ENCODE measurements at places on chromosomes 3 and 15. TPM values are rescaled to one million over a fixed set of nuclear protein-coding genes. Genes with fewer than 3 reads are reported as not detected.

Gene IQCF6
- not detected for total RNA-seq

DNA sequence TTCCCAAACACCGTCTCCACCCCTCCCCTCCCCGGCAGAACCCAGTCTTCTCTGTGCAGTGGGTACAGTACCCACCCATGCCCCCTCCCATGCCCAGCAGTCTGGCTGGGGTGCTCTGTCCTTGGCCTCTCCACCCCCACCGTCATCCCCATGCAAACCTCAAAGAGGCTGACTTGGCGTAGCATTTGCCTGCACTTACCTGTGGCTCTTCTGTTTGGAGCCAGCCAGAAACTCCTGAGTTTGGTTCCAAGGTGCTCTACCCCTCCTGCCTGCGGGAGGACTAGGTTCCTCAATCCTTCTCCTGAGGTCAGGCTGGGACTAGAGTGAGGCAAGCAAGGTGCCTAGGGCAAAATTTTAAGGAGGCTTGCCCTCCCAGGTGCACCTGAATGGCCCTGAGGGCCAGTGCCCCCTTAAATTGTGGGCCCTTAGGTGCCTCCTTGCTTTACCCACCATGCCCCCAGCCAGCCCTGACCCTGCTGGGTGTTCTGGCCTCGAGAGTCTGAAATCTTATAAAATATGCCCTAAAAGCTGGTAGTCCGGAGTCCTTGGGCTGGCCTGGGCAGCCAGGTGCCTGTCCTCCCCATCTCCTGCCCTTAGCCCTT, 47.1 kb upstream of the C15orf39 start:
- no peak for DNase-seq

DNA sequence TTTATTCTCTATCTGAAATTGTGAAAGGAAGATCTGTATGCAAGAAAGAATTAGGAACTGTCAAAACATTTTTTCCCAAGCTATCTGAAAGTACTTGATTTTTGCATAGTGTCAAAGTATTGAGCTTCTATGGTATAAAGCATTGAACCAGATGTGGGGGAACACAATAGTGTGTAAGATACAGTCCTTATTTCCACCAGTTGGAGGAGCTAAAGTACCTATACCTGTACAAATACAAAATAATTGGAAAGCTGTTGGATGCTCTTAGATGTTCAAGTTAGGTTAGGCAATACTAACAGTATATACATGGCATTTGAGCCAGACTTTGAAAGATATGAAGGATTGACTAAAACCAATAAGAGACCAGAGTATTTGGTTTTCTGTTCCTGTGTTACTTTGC, 148.4 kb downstream of the B3GALNT1 start:
- no peak for DNase-seq

GRCh38 chr15:40342416-40343320, 1.9 kb upstream of the CCDC9B start:
- DNase-seq = no peak

Gene ANKRD63
- total RNA-seq = 0.72 TPM

Gene CHRFAM7A
- total RNA-seq = 11.5 TPM

Gene CLRN1
- total RNA-seq = not detected

DNA sequence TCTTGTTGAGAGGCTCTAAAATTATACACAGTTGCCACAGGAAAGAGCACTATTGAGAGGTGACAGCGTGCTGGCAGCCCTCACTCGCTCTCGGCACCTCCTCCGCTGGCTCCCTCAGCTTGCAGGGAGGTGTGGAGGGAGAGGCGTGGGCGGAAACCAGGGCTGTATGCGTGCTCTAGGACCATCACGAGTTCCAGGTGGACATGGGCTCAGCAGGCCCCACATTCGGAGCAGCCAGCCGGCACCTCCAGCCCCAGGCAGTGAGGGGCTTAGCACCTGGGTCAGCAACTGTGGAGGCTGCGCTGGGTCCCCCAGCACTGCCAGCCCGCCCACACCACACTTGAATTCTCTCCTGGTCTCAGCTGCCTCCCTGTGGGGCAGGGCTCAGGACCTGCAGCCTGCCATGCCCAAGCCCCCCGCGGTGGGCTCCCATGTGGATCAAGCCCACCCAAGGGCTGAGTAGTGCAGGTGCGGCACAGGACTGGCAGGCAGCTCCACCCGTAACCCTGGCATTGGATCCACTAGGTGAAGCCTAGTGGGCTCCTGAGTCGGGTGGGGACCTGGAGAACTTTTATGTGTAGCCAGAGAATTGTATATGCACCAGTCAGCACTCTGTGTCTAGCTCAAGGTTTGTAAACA, 460.6 kb upstream of the ALCAM start:
- no peak for DNase-seq

Gene RBP2
- not detected for total RNA-seq

DNA sequence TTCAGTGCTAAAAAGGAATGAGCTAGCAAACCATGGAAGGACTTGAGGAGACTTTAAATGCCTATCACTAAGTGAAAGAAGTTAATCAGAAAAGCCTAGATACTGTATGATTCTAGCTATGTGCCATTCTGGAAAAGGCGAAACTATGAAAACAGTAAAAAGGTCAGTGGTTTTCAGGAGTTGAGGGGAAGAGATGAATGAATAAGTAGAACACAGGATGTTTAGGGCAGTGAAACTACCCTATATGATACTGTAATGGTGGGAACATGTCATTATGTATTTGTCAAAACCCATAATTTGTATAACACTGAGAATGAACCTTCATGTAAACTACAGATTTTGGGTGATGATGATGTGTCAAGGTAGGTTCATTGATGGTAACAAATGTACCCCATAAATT, 9.6 kb upstream of the CD276 start:
- DNase-seq = no peak

GRCh38 chr15:47620960-47621681, 96.2 kb upstream of the SEMA6D start:
- no peak for DNase-seq

DNA sequence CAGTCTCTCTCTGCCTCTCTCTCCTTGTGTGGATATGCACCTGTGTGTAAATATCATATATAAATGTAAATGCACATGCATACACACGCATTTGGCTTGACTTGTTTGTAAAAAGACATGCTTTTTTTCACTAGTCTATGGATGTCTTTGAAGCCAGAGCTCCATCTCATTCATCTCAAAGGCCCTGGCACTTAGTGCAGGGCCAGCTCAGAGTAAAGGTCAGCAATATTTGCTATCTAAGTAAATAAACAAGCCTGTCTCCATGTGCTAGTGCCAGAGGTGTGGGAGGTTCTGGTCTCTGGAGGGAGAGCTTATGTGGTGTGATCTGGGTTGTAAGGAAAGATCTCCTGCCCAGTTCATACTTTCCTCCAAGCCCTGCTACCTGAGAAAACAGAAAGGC, 5.6 kb downstream of the CLSTN2 start:
- DNase-seq = no peak

Gene LIPH
- 19.9 TPM for total RNA-seq

DNA sequence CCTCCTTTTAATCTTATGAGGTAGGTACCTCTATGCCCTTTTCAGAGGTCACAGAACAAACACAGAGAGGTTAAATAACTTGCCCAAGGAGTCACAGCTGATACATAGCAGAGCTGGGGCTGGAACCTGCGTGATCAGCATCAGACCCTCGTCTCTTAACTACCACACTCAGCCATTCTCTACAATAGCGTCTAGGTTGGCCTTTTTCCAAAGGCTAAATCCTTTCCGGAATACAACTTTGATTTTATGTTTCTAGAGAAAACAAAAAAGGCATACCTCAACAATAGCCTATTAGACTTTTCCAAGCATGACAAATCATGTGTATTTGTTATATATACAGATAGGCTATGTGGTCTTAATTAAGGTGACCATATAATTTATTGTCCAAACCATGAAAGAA, 187.2 kb downstream of the RORA start:
- DNase-seq = no peak

- DNase-seq = no peak
These were observed 12.5 kb downstream of the GLDN start for GRCh38 chr15:51353976-51354375.

- DNase-seq = no peak
These were observed 81.4 kb upstream of the CRBN start for GRCh38 chr3:3260870-3261269.

DNA sequence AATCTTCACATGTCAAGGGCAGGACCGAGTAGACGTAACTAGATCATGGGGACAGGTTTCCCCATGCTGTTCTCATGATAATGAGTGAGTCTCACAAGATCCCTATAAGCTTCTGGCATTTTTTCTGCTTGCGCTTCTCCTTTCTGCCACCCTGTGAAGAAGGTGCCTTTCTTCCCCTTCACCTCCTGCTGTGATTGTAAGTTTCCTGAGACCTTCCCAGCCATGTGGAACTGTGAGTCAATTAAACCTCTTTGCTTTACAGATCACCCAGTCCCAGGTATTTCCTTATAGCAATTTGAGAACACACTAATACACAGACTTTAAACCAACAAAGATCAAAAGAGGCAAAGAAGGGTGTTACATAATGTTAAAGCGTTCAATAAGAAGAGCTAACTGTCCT, 156.6 kb upstream of the UBE2E2 start:
- no peak for DNase-seq

GRCh38 chr15:75508840-75509532, 57.5 kb upstream of the SIN3A start:
- no peak for DNase-seq

DNA sequence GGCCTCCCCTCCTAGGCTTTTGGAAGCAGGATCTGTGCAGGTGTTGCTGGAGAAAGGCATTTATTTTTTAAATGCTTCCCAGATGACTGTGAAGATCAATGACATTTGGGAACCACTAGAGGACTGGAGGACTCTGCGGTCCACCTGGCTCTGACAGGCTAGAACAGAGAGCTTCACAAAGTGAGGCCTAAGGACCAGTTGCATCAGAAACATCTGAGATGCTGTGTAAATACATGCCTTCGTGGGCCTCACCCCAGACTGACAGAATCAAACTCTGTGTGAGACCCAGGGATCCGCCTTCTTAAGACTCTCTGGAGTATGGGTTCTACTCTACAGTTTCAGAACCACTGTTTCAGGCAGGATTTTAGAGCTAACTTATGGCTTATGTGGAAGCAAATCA, 105.0 kb upstream of the ICE2 start:
- no peak for DNase-seq

- DNase-seq = no peak
These were observed 36.7 kb downstream of the TM2D3 start for GRCh38 chr15:101615414-101615985.

- DNase-seq = no peak
These were observed 1000.9 kb downstream of the AGBL1 start for GRCh38 chr15:87080547-87080946.

GRCh38 chr3:140898340-140899180, 43.1 kb upstream of the SLC25A36 start:
- DNase-seq = peak; percentile 28

GRCh38 chr3:66404903-66405700, 95.7 kb downstream of the LRIG1 start:
- DNase-seq = no peak

DNA sequence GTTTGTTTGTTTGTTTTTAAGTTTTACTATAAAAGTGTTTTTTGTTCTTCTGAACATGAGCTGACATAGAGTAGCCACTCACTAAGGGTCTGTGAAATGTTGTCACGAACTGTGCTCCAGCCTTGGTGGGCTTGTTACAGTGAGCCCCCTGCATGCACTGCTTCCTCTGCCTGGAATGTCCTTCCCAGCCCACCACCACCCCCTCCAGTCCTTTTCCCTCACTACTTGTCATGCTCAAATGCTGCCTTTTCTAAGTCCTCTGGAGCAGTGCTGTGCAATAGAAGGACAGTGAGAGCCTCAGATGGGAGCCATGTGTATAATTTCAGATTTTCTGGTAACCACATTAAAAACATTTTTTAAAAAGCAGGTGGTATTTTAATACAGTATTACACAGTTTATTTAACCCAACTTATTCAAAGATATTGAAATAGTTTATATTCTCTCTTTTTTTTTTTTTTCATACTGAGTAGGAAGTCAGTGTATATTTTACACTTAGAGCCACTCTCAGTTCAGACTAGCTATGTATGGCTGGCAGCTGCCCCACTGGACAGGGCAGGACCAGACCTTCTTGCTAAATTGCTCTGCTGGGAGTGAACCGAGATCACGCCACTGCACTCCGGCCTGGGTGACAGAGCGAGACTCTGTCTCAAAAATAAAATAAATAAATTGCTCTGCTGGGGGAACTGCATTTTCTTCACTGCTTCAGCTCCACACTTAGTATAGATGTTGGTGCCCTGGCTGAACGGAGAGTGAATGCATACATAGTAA, 26.9 kb downstream of the MKRN2OS start:
- DNase-seq = no peak

DNA sequence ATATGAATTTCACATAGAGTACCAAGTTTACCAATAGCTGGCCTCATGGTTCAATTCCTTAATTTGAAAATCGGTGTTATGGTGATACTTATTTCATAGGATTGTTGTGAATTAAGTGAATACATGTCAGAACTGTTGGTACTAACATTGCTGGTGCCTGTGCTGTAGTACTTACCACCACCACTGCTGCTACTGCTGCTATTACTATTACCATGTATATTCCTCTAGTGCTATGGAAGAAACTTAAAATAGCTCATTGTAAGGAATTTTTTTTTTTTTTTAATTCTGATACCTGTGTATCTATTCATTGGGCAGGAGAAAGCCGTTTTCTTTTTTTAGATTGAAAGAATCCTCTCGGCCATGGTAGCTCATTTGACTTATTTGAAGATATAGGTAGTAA, 3.6 kb downstream of the FYTTD1 start:
- no peak for DNase-seq

Gene SYNPR
- total RNA-seq = not detected

Gene TERB2
- total RNA-seq = not detected

- DNase-seq = no peak
These were observed 79.5 kb downstream of the MYLK start for GRCh38 chr3:123804676-123805075.

- no peak for DNase-seq
These were observed 8.2 kb downstream of the XYLB start for GRCh38 chr3:38354588-38355330.

Gene LDHAL6B
- total RNA-seq = not detected

Gene KCNH8
- not detected for total RNA-seq

Gene GPR62
- total RNA-seq = not detected

DNA sequence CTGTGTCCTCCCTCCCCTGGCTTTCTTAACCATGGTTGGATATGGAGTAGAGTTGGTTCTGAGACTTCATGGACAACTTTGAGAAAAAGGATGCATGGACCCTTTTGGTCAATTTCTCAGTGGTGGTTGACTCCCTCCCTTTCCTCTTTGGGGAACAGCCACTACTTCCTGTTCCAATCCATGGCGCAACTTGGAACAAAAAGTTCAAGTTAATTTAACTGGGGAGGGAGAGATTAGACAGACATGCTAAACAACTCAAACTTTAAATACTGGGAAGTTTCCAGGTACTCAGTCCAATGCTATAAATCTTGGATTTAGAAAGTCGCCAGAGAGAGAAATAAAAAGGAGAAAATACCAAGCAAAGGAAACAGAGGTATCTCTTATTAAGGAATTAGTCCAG, 202.2 kb downstream of the PDZRN3 start:
- DNase-seq = no peak
